ENCODE measurements at places on chromosomes 1 and 21. TPM values are rescaled to one million over a fixed set of nuclear protein-coding genes. Genes with fewer than 3 reads are reported as not detected.

LCE3E gene
- total RNA-seq: not detected

LMOD1 gene
- total RNA-seq: 155 TPM

DNA sequence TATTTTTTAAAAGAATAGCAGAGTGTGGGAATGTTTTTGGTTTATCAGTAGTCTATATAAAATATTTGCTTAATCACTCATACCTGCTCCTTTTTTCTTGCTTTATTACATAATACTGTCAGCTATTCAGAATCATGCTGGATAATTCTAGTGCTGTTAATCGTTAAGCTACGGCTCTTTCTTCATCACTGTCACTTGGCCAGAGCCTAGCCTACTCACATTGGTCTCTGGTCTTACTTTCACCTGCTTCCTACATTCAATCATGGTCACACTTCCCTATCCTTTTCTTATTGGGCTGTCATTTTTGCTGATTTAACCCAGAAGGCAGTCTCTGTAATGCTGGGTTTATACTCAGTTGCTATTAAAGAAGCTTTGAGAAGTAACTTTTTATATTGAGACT is 2.5 kb downstream of the KLHL20 start:
- peaks cover 2% of the 10 kb centered on the region for H3K4me1 ChIP-seq
- no peaks in the 10 kb centered on the region for H3K36me3 ChIP-seq
- H3K27ac ChIP-seq: no peak overlapping the region
- no peak for DNase-seq
- H3K27me3 ChIP-seq: no peaks in the 10 kb centered on the region

DNA sequence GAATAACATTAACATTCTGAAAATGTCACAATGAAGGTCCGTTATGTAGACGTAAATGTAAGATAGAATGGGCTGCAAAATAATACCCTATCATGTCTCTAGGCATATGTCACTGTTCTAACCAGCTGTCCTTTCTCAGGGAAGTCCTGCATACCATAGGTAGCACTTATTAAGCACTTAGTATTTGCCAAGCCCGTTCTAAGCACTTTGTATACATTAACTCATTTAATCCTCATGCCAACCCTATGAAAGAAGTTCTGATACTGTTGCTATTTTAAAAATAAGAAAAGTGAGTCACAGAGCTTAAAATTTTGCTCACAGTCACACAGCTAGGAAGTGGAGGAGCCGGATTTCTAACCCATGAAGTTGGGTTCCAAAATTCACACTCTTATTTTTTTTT is 15.7 kb downstream of the GAS5 start:
- no peak for DNase-seq
- H3K4me3 ChIP-seq: no peak overlapping the region
- no peaks in the 10 kb centered on the region for H3K4me1 ChIP-seq
- no peak overlapping the region for H3K27ac ChIP-seq
- no peaks in the 10 kb centered on the region for H3K36me3 ChIP-seq
- no peaks in the 10 kb centered on the region for H3K27me3 ChIP-seq

CELA3A gene
- 3.3 TPM for total RNA-seq

All from ovary (tissue), 10 donors.